Activated naive CD8-positive, alpha-beta T cell treated with anti-CD3 and anti-CD28 coated beads, Interleukin-2, amount 50 U/mL, for 24 hours (primary cell): ENCODE measurements at places on chromosomes 12 and 14.
A peak's percentile ranks its signal among the peaks of the same experiment; 100 is the strongest.

- no peaks in the 10 kb centered on the region for H3K36me3 ChIP-seq
- H3K27me3 ChIP-seq = peaks cover 12% of the 10 kb centered on the region
- no peak overlapping the region for H3K4me3 ChIP-seq
Observed at GRCh38 chr14:101097109-101097793, 193.7 kb upstream of the RTL1 start.

- H3K27ac ChIP-seq = peak overlapping the region; percentile 97
- peaks cover 26% of the 10 kb centered on the region for H3K4me1 ChIP-seq
- peak overlapping the region; percentile 97 for H3K4me3 ChIP-seq
- H3K27me3 ChIP-seq = peaks cover 2% of the 10 kb centered on the region
- H3K36me3 ChIP-seq = peaks cover 9% of the 10 kb centered on the region
Observed at GRCh38 chr14:70599345-70599744, 1.1 kb downstream of the MED6 start.

DNA sequence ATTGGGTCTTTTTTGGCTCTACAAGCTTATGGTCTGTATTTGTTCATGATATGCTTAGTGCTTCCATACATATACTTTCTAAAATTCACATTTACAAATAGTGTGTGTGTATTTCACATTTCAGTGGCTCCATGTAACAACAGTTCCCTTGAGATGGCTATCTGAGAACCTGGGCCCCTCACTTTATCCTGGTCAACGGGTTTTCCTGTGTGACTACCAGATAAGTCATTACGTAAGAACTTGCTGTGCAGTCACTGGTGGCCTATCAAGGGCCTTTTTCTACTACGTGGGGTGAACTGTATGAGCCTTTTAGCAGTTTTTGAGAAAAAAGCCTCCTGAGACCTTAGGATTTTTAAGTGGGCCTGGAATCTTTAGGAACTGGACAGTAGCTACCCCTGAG, 454.1 kb downstream of the PCNX1 start:
- H3K27me3 ChIP-seq = no peaks in the 10 kb centered on the region
- H3K4me3 ChIP-seq = no peak overlapping the region
- peaks cover 71% of the 10 kb centered on the region for H3K4me1 ChIP-seq
- peaks cover 38% of the 10 kb centered on the region for H3K36me3 ChIP-seq
- DNase-seq = no peak

GRCh38 chr14:49733836-49734235, 34.1 kb upstream of the KLHDC2 start:
- no peaks in the 10 kb centered on the region for H3K4me1 ChIP-seq
- H3K4me3 ChIP-seq = no peak overlapping the region
- H3K27ac ChIP-seq = no peak overlapping the region
- no peaks in the 10 kb centered on the region for H3K36me3 ChIP-seq

DNA sequence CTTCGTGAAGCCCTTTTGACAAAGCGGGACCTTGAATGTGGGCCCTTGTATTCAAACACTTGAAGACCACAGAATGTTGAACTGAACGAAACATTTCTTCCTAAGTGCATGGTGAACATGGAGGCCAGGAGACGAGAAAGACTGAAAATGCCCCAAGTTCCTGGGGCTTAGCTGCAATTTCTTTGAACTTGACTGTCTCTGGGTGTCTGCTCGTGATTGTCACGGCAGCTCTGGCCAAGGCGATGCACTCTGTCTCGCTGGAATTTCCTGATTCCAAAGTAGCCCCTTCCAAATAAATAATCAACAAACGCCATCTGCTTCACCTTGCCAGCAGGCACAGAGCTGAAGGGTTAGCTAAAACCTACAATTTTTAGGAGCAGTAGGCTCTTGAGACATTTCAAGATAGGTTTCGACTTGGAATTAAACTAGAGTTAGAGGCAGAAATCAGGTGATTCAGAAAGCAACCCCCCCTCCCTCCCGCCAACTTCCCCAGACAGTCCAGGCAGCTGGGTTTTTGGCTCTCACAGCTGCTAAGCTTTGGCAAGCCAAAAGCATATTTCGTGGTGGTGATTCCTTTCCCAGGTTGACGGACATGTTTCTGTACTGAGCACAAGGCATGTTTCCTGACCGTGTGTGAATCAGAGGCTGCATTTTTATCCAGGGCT, 13.5 kb upstream of the IRF2BPL start:
- no peak for DNase-seq
- H3K36me3 ChIP-seq = no peaks in the 10 kb centered on the region
- H3K27ac ChIP-seq = peak overlapping the region; percentile 96
- H3K27me3 ChIP-seq = peaks cover 2% of the 10 kb centered on the region
- no peak overlapping the region for H3K4me3 ChIP-seq
- H3K4me1 ChIP-seq = peaks cover 93% of the 10 kb centered on the region

GRCh38 chr12:254912-255311, 7.7 kb downstream of the SLC6A13 start:
- H3K4me1 ChIP-seq = no peaks in the 10 kb centered on the region
- no peak for DNase-seq
- no peak overlapping the region for H3K4me3 ChIP-seq
- H3K36me3 ChIP-seq = no peaks in the 10 kb centered on the region
- no peak overlapping the region for H3K27ac ChIP-seq

- H3K27me3 ChIP-seq = no peaks in the 10 kb centered on the region
- no peak overlapping the region for H3K27ac ChIP-seq
- DNase-seq = no peak
Observed at GRCh38 chr12:109065154-109065852, 12.9 kb downstream of the USP30 start.

GRCh38 chr12:63930971-63931370, 86.5 kb downstream of the SRGAP1 start:
- H3K4me3 ChIP-seq = no peak overlapping the region
- no peak for DNase-seq
- H3K27ac ChIP-seq = no peak overlapping the region
- H3K4me1 ChIP-seq = no peaks in the 10 kb centered on the region
- peaks cover 8% of the 10 kb centered on the region for H3K27me3 ChIP-seq
- H3K36me3 ChIP-seq = no peaks in the 10 kb centered on the region

GRCh38 chr12:88408823-88409222, 171.4 kb downstream of the KITLG start:
- H3K36me3 ChIP-seq = no peaks in the 10 kb centered on the region
- H3K4me1 ChIP-seq = no peaks in the 10 kb centered on the region
- H3K27ac ChIP-seq = no peak overlapping the region
- DNase-seq = no peak

DNA sequence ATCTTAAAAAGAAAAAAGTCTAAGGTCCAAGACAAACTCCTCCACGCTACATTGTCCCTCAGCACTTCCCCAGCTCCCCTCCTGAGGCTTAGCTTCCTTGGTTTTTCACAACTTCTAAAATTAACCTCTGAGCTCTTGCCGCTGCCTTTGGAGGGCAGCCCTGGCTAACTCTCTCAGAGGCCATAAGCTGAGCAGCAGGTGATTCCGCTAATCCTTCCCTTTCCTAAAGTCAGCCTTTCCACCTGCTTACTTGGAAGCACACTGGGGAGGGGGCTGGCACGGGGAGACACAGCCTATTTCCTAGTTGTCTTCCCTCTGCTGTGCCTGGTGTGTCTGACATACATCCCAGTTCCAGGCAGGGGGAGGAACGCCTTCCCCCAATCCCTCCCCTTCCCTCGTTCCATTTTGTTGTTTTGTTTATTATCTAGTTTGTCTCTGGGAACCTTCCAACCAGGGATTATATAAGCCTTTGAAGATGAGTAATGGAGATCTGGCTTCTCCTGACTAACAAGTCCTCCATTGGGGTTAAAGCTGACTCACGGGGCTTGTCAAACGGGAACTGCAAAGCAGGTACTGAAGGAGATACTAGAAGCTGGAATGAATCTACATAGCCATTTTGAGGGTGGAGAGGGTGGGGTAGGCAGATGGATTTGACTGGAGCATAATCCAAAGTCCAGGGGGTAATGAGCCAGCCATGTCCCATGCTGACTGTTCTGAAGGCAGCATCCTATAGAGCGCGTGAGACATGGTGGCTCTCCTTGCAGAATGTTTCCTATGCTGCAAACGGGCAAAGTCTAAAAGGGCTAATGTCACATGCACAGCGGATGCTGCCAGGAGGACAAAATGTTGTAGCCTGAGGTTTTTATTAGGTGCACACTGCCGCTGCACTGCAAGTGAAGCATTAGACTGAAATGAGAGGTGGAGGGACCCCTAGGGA, 230.8 kb downstream of the FOXN3 start:
- no peak overlapping the region for H3K27ac ChIP-seq
- H3K4me1 ChIP-seq = peaks cover 21% of the 10 kb centered on the region

DNA sequence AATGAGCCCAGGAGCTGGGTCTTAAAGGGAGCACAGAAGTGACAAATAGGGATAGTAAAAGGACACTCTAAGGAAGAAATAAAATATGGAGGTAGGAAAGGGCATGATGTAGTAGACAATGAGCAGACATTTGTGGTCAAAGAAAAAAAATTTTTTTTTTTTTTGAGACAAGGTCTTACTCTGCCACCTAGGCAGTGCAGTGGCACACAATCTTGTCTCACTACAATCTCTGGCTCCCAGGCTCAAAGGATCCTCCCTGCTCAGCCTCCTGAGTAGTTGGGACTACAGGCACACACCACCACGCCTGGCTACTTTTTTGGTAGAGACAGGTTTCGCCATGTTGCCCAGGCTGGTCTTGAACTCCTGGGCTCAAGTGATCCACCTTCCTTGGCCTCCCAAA, 8.5 kb downstream of the FKBP3 start:
- H3K4me3 ChIP-seq = no peak overlapping the region
- no peaks in the 10 kb centered on the region for H3K27me3 ChIP-seq
- peaks cover 3% of the 10 kb centered on the region for H3K4me1 ChIP-seq
- H3K36me3 ChIP-seq = peaks cover 36% of the 10 kb centered on the region

GRCh38 chr14:56224691-56225681, 106.8 kb downstream of the PELI2 start:
- H3K36me3 ChIP-seq = peaks cover 8% of the 10 kb centered on the region
- H3K4me1 ChIP-seq = peaks cover 4% of the 10 kb centered on the region
- H3K27me3 ChIP-seq = no peaks in the 10 kb centered on the region
- no peak overlapping the region for H3K4me3 ChIP-seq
- DNase-seq = no peak

GRCh38 chr14:85662096-85662495, 132.2 kb downstream of the FLRT2 start:
- H3K27me3 ChIP-seq = no peaks in the 10 kb centered on the region
- no peaks in the 10 kb centered on the region for H3K4me1 ChIP-seq
- DNase-seq = no peak

- DNase-seq = no peak
- H3K36me3 ChIP-seq = peaks cover 47% of the 10 kb centered on the region
- peaks cover 20% of the 10 kb centered on the region for H3K4me1 ChIP-seq
- H3K4me3 ChIP-seq = no peak overlapping the region
- no peak overlapping the region for H3K27ac ChIP-seq
Observed at GRCh38 chr14:71426001-71426400, 506.2 kb upstream of the RGS6 start.

DNA sequence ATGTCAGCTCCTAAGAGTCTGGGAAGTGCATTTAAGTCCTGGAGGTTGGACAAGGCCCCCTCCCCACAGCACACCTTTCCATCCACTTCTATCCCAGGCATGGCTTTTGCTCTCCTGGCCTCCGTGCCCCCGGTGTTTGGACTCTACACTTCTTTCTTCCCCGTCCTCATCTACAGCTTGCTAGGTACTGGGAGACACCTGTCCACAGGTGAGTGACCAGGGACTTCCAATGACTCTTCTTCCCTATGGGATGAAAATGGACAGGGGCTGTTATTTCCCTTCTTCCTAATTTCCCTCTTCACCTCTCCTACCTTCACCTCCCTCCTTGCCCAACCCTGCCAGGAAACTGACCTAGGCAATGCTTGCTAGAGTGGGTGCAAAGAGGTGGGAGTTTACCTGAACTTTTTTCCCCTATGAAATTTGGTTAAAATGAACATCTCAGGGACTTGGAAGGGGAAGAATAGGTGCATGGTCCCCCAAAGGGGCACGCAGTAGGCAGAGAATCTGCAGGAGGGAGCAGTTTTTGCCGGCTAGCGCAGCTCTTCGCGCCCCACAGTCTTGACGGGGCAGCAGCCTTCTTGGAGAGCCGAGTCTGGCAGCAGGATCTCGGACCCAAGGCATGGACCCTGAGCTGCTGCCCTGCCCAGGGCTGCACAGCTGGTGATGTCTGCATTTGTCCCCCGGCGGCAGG, 9.2 kb downstream of the ARHGEF25 start:
- no peak for DNase-seq
- H3K36me3 ChIP-seq = no peaks in the 10 kb centered on the region
- H3K27me3 ChIP-seq = peaks cover 92% of the 10 kb centered on the region
- peak overlapping the region; percentile 75 for H3K4me3 ChIP-seq

DNA sequence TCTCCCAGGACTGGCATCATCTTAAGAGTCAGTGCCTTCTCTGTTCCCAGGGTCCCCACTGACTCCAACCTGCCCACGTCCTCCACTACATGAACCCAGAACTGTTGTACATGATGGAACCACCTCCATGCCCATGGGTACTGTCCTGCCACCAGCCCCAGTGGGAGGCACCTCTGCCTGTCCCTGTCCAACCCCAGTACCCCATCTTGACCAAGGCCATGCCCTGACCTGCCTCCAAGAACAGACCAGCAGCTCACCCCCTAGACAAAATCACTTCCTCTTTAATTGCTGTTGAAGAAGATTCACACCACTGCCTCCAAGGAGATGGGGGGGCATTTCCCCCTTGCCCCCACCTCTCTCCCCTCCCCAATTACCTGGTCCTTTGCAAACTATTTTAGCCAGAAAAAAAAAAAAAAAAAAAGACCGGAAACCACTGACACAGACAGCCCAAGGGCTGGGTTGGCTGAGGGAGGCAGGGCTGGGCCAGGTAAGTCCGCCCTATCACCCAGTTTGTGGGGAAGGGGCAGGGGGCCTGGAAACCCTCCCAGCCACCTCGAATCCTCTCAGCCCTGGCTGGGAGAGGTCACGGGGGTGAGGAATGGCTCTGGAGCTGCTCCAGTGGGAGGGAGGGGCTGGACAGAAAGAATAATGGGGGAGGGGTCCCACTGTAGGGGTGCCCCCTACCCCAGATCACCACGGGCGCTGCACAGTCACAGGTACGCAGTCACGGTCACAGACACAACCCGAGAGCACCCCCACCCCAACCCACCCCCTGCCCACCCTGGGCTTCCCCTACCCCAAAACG, 13.4 kb downstream of the AGAP2 start:
- no peak overlapping the region for H3K27ac ChIP-seq
- DNase-seq = no peak
- H3K4me1 ChIP-seq = no peaks in the 10 kb centered on the region
- H3K4me3 ChIP-seq = no peak overlapping the region
- peaks cover 11% of the 10 kb centered on the region for H3K36me3 ChIP-seq

DNA sequence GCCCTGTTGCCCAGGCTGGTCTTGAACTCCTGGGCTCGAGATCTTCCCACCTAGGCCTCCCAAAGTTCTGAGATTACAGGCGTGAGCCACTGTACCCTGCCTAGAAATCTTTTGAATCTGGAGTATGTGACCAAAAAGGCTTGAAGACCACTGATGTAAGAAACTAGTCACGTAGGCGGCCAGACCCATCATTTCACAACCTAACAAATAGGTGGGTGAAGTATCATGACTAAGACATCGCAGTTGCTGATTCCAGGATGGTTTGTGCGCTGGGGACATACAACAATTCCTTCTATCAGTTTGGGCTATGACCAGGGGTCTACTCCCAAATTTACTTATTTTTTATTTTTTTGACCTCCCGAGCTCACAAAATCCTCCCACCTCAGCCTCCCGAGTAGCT, 11.8 kb upstream of the CDK2AP1 start:
- no peaks in the 10 kb centered on the region for H3K36me3 ChIP-seq
- H3K27me3 ChIP-seq = no peaks in the 10 kb centered on the region
- no peak for DNase-seq
- peaks cover under 1% of the 10 kb centered on the region for H3K4me1 ChIP-seq
- no peak overlapping the region for H3K4me3 ChIP-seq
- H3K27ac ChIP-seq = no peak overlapping the region

- H3K4me3 ChIP-seq = no peak overlapping the region
- H3K36me3 ChIP-seq = no peaks in the 10 kb centered on the region
- H3K4me1 ChIP-seq = no peaks in the 10 kb centered on the region
- no peak overlapping the region for H3K27ac ChIP-seq
- DNase-seq = no peak
Observed at GRCh38 chr14:42112108-42112507, 505.4 kb downstream of the LRFN5 start.
